ENCODE measurements at places on chromosomes 11 and 22. TPM values are rescaled to one million over a fixed set of nuclear protein-coding genes. Genes with fewer than 3 reads are reported as not detected.

Gene TMEM132A
- total RNA-seq = 23.9 TPM

Gene SLC1A2
- total RNA-seq = 6.5 TPM

Gene MMP27
- not detected for total RNA-seq

Gene CEP126
- total RNA-seq = 1.1 TPM

Gene CTNND1
- 86.3 TPM for total RNA-seq

Gene OR6A2
- 0.14 TPM for total RNA-seq

Gene OR8G5
- not detected for total RNA-seq

Gene KCNQ1OT1
- total RNA-seq = 4.9 TPM

Gene SAA4
- not detected for total RNA-seq

Gene PANX2
- 0.85 TPM for total RNA-seq

Gene GSTT2B
- 7.2 TPM for total RNA-seq

Gene ASCL3
- not detected for total RNA-seq

Gene BARX2
- total RNA-seq = not detected

Gene CALCB
- not detected for total RNA-seq

Gene FIBIN
- 51.4 TPM for total RNA-seq

Gene MUC15
- not detected for total RNA-seq

Gene TBX1
- not detected for total RNA-seq

Gene CASP1
- total RNA-seq = 29.3 TPM
